IPS DF 6.9 (cell line): ENCODE measurements at places on chromosomes 3 and 15.

DNA sequence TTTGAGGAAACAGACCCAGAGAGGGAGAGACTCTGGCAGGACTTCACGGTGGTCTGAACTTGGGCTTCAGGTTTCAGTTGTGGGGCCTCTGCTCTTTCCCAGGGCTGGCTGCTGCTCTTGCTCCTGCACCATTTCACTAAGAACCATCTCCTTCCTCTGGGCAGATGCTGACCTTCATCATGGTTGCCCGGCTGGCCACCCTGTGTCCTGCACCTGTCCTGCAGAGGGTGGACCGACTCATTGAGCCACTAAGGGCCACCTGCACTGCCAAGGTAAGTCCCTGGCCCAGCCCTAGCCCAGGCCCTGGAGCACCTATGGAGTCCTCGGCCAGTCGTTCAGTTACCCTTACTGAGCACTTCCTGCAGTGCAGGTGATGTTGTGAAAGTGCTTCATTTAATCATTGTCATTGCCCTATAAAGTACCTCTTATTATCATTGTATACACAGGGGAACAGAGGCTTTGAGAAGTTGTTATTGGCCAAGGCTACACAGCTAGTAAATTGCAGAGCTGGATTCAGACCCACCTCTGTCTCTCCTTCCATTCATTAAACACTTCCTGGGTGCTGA lies 10.0 kb downstream of the RPL32 start:
- no peak for DNase-seq

GRCh38 chr3:98807011-98807410 lies 43.9 kb downstream of the ST3GAL6 start:
- no peak for DNase-seq

DNA sequence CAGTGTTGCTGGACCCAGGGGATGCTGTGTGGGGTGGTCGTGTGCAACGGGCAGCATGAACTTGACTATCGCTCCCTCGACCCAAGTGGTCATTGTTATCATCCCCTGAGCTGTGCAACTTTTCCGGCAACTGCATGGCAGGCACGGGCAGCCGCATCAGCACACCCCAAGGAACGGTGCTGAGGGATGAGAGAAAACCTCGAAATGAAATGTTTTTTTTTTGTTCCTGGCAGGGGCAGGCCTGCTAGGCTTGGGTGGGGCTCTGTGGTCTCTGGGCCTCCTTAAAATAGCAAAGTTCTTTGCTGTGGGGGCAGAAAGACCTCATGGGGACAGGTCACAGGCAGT lies 51.4 kb downstream of the CORO2B start:
- DNase-seq = no peak

DNA sequence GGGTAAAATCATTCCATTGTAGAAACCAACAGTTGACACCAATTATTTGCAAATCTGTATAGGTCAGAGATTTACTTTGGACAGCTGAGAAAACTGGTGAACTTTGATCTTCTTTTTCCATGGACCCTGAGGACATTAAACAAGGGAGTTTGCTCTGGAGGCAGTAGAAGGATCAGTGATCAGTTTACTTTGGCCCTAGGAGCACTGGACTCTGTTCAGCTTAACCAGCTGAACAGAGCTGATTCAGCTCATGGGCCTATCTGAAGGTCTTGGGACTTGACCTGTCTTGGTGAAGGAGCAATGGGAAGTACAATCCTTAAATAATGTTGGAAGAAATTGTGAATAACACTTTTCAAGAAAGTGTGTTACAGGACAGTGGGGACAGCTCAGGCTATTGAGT lies 15.2 kb upstream of the TF start:
- DNase-seq = no peak

GRCh38 chr3:9828801-9829755 lies 14.7 kb downstream of the RPUSD3 start:
- DNase-seq = no peak

DNA sequence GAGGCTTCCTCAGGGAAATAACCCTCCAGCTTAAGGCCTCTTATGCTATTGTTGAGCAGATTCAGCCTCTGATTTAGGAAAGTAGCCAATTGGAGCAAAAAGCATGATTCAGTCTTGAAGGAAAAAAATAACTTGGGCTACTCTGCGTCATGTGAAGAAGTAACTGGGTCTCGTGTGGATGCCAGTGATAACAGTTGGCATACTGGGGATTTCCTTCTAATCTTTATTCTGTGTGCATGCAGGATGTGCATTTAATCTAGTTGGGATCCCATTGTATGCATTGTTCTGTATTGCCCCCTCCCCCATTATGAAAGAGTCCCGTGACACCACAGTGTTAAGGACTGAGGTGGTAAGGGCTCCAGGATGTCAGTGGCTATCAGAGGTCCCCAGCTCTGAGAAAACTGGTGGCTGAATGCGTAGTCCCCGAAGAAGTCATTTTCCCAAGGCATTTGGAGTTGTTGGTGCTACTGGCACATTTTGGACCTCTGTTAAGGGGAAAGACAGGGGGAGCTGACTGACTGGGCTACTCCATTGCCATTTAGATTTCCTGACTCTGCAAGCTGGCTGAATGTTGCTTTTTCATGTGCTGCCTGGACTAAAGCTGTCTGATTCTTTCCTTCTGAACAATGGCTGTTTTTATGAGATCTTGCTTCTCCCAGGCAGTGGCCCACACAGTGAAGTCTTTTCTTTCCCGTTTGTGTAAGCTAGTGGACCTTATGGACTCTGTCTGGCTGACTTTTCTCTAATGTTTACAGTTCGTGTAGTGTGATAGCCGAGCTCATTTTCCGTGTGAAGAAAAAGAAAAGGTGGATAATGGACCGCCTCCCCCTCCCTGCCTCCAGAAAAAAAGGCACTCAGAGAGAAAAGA lies 38.4 kb upstream of the TRAK1 start:
- no peak for DNase-seq

DNA sequence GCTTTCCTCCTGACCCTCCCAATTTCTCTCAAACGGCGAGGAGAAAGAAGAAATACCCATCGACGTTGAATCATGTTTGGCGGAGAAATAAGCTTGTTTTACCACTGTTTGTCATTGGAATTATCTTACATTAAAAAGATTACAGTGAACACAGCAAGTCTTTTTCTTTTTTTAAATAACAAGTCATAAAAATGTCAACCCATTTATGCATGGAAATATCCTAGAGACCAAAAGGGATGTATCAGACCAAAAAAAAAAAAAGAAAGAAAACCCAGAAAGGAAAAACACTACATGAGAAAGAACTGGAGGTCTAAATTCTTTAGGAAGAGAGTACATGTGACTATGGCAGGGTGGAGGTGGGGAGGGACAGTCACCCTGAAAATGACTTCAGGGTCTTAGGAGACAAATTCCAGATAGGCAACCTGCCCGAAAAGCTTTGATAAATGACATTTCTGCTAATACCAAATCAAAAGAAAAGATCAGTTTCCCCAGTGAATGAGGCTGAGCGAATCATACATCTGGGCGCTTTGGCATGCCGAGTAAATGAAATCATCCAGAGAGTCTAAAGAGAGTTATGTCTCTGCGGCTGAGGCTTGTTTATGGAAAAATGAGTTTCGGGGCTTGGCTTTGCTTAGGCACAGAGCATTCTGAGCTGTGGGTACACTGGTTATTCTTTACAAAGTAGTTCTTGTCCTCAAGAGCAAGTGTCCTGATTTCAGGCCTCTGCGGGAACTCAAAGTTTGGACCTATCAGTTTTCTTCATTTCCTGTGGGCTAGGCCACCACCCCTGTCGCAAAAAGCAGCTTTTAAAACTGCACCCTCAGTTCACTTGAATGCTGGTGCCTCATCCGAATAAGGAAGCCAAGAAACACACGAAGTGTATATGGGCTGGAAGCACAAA lies 110.1 kb upstream of the TGFBR2 start:
- DNase-seq = no peak

DNA sequence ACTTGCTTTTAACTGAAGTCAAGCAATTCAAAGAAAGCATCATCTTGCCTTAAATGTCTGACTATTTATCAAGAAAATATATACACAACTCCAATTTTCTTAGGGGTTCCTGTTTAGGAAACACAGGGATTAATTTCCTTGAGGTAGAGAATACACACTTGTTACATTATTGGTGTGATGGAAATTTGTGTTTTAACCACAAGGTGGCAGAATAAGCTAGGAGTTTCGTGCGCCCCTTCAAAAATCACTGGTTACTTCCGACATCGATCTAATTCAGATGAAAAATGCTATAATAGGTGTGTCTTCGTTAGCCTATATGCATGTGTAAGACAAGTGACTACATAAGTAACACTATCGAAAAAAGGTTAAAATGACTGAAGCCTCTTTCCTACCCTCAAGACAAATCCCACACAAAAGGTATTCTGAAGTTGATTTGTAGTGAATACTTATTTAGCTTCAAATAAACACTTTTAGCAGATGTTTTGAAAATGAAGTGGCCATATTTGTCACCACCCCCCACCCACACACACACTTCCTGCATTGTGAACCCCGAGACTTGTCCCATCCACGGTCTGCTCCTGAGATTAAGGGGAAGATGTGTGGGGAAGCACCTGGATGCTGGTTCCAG lies 246.5 kb downstream of the ROBO1 start:
- DNase-seq = peak; percentile 27

- no peak for DNase-seq
Observed at GRCh38 chr3:30437171-30437601, 169.2 kb upstream of the TGFBR2 start.

GRCh38 chr3:67719333-67719732 lies 64.9 kb upstream of the SUCLG2 start:
- DNase-seq = no peak

GRCh38 chr3:76753599-76753998 lies 286.3 kb upstream of the ROBO2 start:
- DNase-seq = no peak

DNA sequence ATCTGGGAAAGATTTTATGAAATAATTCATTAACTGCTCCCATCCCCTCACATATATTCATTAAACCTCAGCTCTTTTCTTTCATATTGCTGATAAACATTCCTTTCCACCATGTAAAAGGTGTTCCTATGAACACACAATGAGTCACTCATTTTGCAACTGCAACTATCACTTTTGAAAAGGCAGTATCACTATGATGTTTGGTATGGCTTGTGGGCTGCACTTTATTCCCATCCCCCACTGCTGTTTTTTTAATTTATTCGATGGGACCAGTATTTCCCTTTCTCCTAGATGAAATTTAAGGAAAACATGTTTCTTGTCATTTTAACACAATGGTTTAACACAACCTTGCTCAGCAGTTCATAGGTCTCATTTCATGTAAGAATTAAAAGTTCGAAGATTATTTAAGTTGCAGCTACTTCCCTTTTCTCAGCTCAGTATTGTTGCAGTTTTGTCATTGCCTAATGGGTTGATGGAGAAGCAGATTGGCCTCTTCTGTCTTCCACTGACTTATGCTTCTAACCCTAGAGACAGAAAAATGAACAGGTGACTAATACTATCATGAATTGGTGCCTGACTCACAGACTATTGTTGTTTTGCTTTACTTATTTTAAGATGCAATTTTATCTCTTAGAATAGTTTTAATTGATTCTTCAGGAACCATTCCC lies 280.3 kb downstream of the ZPLD1 start:
- no peak for DNase-seq

GRCh38 chr3:27326629-27327545 lies 42.3 kb downstream of the NEK10 start:
- DNase-seq = no peak

GRCh38 chr15:91304786-91305185 lies 204.7 kb downstream of the SV2B start:
- DNase-seq = no peak

GRCh38 chr3:127835993-127836882 lies 13.9 kb upstream of the MGLL start:
- no peak for DNase-seq

DNA sequence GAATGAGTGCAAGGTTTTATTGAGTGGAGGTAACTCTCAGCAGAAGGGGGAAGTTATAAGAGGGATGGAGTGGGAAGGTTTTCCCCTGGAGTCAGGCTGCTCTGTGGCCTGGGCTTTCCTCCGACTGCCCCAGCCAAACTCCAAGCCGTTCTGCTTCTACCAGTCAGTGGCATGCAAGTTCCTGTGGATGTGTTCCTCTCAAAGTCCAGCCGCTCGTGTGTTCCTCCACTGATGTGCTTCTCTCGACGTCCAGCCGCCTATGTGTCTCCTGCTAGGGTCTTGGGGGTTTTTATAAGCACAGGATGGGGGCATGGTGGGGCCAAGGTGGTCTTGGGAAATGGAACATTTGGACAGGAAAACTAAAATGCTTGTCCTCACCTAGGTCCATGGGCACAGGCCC lies 9.0 kb upstream of the U2SURP start:
- DNase-seq = no peak

DNA sequence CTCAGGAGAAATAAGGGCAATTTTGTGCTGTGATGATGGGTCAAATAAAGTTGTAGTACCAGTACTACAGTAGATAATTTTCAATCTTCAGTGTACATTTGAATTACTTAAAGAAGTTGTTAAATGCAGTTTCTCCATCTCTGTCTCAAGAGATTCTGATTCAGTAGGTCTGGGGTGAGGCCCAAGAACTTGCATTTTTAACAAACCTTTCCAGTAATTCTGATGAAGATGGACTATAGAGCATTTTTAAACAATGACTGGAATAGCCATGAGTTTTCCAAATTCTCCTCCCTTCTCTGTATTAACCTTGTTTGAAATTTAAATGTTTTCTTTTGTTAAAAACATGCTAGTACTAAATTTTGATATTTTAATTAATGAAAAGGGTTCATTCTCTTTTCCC lies 127.0 kb upstream of the CD96 start:
- no peak for DNase-seq

- DNase-seq = no peak
Observed at GRCh38 chr3:124563376-124563775, 166.9 kb upstream of the UMPS start.

- no peak for DNase-seq
Observed at GRCh38 chr3:60064210-60065178, 1014.7 kb upstream of the CFAP20DC start.

GRCh38 chr3:144501467-144501866 lies 529.8 kb downstream of the DIPK2A start:
- no peak for DNase-seq

DNA sequence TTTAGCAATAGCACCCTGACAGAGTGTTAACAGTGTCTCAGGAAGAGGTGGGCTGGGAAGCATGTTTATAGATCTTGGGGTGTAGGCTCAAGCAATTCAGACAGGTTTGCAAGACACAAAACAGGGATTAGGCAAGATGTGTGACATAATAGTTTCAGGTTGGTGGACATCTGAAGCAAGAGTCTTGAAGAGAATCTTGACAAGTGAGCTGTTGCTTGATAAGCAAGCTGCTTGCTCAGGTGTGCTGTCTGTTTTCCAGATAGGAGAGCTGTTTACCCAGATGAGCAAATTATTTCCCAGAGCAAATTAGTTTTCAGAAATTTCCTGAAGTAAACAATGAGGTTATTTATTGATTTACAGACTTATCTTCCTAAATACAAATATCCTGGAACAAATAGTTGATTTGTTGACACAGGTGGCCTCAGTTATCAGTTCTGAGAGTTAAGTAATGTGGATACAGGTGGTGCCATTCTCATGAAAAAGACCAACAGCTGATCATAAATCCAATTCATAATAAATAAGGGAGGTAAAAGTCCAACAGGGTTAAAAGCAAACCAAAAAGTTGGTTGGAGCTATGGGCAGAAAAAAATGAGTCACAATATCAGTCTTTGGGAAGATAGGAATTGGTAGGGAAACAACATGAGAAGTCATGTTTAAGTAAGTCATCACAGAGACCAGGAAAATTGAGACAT lies 437.3 kb downstream of the TBL1XR1 start:
- DNase-seq = no peak

GRCh38 chr15:90362936-90363212 lies 10.8 kb downstream of the ZNF774 start:
- no peak for DNase-seq
